Amniotic stem cell (primary cell): ENCODE measurements at places on chromosomes 5 and 9.

DNA sequence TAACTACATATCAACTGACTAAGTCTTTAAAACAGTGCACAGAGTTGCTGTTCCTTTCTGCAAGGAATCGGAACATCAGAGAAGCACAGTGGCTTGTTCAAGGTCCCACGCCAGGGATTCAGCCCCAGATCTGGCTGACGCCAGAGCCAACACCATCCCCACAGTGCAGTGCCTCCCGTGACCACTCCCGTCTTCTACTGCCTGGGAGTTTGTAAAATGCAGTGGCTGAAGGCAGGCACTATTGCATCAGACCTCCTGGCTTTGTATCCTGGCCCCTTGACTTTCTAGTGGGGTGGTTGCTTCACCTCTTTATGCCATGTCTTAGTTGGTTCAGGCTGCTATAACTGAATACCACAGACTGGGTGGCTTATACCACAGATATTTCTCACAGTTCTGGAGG, 131.0 kb downstream of the NSG2 start:
- DNase-seq = no peak

- DNase-seq = no peak
Measured at GRCh38 chr9:71755230-71755629, 13.1 kb downstream of the CEMIP2 start.

DNA sequence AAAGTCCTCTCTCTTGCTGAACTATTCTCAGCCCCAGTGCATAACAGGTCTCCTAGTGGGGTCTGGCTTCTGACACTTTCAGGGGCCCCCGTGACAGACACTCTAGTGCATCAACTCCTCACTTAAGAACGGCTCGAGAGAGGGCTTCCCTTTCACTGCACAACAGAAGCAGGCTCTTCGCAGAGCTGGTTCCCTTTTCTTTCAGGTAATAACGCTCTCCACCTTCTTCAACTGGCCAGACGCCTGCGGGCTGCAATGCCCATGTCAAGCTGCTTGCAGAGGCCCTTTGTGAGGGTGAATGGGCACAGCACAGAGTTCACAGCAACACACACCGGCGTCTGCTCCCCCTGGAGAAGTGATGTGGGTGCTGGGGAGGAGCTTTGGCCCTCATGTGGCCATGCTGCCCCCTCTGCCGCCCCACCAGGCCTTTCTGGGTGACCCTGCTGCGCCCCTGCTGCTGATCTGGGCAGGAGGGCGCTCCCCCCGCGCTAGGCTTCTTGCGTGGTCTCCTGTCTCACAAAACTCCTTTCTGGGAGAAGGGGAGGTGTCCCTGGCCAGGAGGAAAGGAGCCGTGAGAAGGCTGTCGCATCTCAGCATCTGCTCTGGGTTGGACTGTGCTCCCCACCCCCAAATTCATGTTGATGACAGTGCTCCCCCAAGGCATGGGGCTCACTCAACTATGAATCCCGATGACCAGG, 2.4 kb downstream of the MRPL36 start:
- DNase-seq = no peak

- no peak for DNase-seq
Measured at GRCh38 chr5:109630093-109630492, 59.6 kb upstream of the MAN2A1 start.

DNA sequence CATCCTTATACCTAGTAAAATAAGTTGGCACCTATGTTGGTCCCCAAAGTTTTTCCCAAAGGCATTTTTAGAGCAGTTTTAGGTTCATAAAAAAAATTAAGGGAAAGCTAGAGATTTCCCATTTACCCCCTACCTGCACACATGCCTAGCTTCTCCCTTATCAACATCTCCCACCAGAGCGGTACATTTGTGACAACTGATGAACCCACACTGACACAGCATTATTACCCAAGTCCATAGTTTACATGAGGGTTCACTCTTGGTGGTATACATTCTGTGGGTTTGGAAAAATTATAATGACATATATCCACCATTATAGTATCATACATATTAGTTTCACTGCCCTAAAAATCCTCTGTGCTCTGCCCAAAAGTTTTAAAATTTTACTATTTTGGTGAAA, 12.0 kb downstream of the RAD1 start:
- DNase-seq = no peak

DNA sequence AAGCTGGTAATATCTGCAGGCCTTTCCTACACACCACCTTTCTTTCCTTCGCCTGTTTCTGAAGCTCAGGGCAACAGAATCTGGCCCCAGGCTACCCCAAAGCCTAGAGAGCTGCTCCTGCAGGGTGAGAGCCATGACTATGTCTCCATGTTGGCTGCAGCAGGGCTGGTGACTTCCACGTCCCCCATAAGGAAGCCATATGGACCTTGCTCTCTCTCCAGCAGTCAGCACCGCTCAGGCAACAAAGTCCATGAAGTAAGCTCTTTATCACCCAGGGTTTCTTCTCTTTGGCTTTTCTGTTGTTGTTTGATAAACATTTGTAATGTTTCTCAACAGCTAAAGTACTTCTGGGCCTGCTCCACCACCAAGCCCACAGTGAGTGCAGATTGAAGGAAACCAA, 125.2 kb downstream of the SLIT3 start:
- no peak for DNase-seq
